ENCODE measurements at places on chromosomes 5 and 9.
A peak's percentile ranks its signal among the peaks of the same experiment; 100 is the strongest.

GRCh38 chr5:175709276-175709781 is 51.5 kb downstream of the HRH2 start:
- no peak for DNase-seq

- DNase-seq, result no peak
Observed at GRCh38 chr5:135011355-135012032, 22.5 kb downstream of the PITX1 start.

DNA sequence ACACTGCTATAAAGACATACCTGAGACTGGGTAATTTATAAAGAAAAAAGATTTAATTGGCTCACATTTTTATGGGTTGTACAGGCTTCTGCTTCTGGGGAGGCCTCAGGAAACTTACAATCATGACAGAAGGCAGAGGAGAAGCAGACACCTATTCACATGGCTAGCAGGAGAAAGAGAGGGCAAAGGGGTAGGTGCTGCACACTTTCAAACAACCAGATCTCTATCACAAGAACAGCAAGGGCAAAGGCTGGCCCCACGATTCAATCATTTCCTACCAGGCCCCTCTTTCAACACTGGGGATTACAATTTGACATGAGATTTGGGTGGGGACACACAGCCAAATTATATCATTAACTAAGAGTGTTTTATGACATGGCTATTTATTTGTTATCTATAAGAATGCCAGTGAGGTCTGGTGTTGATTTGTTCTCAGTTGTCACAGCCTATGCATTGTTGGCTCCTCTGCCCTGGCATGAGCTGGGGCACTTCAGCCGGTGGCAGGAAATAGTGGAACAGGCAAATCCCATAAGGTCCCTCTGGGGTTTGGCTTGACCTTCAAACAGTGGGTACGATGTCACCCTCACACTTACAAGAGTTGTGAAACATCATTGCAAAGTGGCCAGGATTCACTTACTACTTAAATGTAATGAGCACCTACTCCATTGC is 44.1 kb downstream of the SPARC start:
- DNase-seq, result no peak

DNA sequence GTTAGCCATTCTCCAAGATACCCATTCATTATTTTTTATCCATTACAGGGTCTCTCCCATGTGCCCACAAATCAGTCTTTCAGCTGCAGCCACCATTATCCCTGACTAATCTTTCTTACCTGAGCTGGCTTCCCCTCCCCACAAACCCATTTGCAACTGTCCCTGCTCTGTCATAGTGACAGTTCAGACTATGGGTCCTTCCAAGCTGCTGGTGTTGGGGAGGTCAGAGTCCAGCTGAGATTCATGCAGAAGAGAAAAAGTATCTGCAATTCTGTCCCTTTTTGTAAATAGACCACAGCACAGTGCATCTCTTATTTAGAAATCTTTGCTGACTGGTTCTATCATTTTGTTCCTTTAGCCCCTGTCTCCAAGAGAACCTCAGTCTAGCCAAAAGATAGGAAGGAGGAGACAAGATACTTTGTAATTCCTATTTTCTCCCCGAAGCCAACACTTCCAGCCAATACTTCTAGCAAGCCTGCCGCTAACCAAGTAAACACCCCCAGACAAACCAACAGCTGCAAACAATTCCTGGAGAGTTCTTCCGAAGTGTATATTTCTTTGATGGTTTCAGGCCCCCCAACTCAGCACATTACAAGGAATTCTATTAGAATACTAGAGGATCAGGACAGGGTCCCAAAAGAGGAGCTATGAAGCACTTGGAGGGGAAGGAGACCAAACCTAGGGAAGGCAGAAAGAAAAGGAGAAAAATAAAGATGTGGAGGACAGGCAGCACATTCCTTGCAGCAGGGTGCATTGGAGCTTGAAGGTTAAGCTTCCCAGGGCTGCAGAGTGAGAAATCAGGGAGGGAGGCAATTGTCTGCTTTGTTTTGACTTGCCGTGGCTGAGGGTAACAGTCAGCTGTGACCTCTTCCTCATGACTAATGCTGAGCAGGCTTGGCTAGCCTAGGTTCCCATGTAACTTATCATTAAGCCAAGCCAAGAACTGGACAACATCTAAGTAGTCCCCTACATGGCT is 148.5 kb downstream of the SGCD start:
- DNase-seq, result peak; percentile 50

GRCh38 chr5:58365791-58366190 is 94.1 kb downstream of the PLK2 start:
- no peak for DNase-seq

- no peak for DNase-seq
Observed at GRCh38 chr5:36766981-36767380, 109.6 kb upstream of the NIPBL start.

DNA sequence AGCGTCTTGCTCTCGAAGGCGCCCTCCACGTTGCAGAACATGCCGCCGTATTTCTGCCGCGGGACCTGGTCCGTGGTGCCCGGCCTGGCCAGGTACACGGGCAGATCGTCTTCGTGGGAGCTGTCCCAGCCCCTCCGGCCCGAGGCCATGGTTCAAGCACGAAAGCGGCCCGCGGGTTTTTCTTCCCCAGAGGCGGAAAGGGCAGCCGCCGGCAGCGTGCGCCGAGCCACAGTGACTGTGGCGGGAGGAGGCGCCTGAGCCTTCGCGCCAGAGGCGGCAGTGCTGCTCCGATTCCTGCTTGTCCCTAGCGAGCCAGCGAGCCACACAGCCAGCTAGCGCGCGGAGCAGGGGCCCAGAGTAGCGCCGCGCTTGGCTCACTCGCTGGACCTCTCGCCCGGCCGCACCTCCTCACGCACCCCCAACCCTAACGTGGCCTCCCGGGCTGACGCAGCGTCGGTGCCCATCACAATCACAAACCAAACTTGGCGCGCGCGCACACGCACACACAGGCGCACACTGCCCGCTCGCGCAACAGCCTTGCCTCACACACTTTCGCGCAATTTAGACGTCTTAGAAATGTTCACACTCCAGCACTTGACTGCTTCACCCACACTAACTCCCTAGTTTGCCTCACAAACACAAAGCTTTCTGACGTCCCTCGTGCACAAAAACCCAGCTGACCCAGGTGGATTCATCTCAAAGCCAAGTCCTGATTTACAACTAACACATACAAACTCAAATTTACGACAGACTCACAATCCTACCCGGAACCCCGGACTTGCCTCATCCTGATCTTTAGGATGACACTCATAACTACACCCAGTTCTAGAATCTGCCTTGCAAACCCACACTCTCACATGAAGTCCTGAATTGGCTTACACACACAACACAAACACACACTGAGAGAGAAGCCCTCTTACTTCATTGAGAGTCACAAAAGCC is at the start of gene DPYSL3:
TSS of gene DPYSL3 (minus strand) at position 359 of the 942 bp plus-strand sequence. CDS start at position 149, 210 bp downstream.
- DNase-seq, result no peak

DNA sequence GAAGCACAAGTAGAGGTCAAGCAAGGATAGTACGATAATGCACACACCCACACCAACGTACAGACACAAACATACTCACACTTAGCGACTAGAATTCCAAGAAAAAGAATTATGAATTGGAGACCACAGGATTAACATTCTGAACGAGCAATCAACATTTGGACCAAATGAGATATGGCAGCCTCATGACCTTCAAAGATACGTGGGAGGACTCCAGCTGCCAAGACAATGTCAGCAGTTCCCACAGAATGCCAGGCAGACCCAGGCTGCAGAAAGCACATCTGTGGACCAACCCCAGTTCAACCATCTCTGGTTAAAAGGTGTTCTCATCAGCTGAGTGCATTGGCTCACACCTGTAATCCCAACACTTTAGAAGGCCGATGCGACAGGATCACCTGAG is 187.6 kb upstream of the GRAMD2B start:
- DNase-seq, result no peak

GRCh38 chr5:158080112-158080511 is 221.2 kb upstream of the CLINT1 start:
- no peak for DNase-seq
